Camera-type eye (tissue), 1 donor: ENCODE measurements at places on chromosomes 6 and 20. TPM values are rescaled to one million over a fixed set of nuclear protein-coding genes. Genes with fewer than 3 reads are reported as not detected.

The ABHD16B gene
- total RNA-seq = not detected

The POM121L2 gene
- total RNA-seq = not detected

The PLCB1 gene
- 46.4 TPM for total RNA-seq

The PNPLA1 gene
- 0.16 TPM for total RNA-seq

The SAMD5 gene
- total RNA-seq = 23.1 TPM

The PCMTD2 gene
- total RNA-seq = 326 TPM

The HAO1 gene
- total RNA-seq = not detected

The SAPCD1 gene
- total RNA-seq = 3.8 TPM

The SCUBE3 gene
- total RNA-seq = 10.0 TPM

The OCSTAMP gene
- total RNA-seq = not detected
